Activated CD8-positive, alpha-beta memory T cell treated with anti-CD3 and anti-CD28 coated beads for 4 hours (primary cell): ENCODE measurements at places on chromosomes 2 and 18.

DNA sequence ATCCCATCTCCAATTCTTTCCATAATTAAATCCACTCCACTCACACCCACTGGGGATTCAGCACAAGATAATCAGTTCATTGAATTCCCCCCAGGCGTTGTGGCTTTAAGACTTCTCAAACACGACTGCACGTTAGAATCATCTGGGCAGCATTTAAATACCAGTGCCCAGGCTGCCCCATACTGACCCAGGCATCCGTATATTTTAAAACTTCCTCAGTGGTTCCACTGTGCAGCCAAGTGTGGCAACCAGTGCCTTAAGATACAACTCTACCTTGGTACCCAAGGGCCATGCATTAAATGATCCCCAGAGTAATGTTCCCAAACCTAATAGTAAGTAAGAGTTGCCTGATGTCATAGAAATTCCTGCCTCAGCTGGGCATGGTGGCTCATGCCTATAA is 54.3 kb upstream of the BZW1 start:
- DNase-seq = no peak

DNA sequence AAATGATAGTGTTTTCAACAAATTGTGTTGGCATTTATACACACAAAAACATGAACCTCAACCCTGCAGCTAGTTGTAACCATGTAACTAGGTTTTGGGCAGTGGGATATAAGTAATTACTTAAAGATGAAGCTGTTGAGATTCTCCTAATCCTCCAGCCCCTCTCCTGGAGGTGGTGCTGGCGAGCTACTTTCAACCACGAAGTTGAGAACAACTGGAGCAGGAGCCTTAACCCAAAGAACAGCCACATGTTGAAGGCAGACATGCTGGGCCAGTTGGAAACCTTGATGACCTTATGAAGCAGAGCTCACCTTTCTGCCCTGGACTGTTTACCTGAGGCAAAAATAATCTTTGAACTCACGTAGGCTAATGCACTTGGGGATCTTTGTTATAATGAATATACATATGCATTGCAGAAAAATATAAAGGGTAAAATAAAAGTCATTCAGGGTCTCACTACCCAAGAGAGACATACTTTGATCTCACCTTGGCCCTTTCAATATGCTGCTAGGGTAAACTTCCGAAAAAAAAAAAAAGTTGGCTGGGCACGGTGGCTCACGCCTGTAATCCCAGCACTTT is 89.6 kb upstream of the NPAS2 start:
- no peak for DNase-seq

DNA sequence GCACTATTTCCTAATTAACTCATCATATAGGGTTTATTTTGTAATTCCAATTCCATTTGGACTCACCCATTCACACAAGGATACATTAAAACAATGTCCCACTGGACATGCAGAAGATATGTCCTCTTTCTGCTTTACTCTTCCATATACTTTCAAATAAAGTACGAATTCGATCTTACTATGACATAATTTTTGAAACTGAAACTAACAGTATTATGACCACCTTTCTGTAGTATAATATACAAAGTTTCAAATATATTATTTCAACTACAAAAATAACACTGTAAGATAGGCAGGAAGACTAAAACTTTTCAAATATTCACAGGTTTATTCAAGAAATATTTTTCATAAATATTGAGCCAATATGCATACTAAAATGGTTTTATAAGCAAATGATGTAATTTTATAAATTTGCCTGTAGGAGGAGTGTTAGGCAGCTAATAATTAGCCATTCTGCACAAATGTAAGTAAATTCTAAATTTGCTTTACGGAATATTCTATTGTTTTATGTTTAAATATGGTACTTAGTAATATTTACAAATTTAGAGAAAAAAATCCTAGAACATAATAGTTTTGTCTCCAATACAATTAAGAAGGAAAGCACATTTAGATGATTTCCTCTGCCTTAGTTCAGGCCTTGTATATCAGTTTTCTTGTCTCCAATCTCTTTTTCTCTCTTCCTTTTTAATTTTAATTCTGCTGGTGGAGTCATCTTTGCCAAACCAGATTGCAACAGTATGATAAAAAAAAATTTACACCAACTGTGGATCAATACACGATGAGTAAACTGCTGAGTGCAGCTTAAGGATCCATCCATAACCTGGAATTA is 85.9 kb downstream of the CERKL start:
- DNase-seq = no peak

DNA sequence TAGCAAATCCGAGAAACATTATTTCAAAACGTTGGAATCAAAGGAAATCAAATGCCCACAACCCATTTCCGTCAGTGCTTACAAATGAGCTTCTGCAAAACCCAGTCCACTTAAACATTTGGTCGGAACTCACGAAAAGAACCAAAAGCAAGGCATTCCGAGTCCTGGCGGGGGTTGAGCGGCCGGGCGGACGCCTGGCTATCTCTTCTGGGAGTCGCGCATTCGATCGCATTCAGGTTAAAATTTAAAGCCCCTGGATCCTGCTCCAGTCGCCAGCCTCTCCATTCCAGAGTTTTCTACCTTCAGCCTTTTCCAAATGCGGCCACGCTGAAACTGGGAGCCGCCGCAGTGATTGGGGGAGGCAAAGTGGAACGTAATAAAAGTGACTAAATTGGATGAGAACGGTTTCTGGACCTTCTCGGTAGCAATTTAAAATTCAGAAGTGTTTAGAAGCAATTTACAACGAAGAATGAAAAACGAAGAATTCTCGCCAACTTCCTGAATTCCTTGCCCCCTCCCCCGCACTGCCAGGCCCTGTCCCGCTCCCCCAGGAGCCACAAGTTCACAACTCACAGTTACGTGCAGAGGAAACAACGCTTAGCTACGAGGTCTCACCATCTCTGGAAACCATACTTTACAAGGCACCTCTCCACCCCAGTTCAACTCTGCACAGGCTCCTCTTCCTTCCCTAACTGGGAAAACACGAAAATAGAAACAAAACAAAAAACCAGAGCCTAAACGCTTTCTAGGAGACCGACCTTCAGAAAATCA is 1.7 kb upstream of the GATA6 start:
- no peak for DNase-seq

DNA sequence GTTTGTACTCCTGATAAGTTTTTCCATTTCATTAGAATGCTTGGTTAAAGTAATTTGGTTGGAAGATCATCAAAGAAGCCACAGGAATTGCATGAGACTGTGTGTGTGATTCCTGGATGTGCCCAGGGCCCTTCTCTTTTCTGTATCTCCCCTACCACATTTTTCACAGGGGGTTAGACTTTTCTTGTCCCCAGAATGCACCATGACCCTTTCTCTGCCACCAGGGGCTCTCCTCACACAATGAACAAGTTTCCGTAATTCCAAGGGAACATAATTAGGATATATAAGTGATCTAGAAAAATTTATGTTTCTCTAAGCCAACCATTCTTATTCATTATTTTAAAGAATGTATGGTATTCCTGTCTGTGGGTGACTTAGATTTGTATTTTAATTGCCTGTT is 291.8 kb downstream of the NEDD4L start:
- no peak for DNase-seq

- DNase-seq = no peak
These were observed 483.9 kb upstream of the ZNF804A start for GRCh38 chr2:184114439-184114838.

GRCh38 chr2:104733226-104733943 is 120.5 kb upstream of the POU3F3 start:
- no peak for DNase-seq

GRCh38 chr2:71785516-71785981 is 332.2 kb downstream of the DYSF start:
- no peak for DNase-seq

DNA sequence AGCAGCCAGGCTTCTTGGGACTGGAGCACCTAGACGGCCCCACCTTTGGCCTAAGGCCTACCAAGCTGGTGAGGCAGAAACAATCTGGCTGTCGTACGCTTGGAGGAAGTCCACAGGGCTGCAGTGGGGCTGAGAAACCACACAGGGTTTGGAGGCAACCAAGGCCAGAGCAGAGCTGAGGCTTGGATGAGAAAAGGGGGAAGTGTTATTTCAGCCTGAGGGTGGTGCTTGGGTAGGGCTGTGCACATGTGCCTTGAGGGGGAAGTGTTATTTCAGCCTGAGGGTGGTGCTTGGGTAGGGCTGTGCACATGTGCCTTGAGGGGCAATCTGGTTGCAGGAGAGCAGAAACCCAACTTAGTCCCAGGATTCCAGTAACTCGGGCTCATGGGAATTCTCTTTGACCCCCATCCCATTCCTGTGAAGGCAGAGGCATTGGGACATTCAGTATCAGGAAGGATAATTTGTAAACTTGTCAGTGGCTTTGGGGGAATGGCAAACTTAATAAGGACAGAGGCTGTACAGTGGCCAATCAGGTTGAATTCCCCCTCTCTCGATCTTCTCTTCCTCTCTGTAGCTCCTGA is 971 bp upstream of the FBXO41 start:
- no peak for DNase-seq

DNA sequence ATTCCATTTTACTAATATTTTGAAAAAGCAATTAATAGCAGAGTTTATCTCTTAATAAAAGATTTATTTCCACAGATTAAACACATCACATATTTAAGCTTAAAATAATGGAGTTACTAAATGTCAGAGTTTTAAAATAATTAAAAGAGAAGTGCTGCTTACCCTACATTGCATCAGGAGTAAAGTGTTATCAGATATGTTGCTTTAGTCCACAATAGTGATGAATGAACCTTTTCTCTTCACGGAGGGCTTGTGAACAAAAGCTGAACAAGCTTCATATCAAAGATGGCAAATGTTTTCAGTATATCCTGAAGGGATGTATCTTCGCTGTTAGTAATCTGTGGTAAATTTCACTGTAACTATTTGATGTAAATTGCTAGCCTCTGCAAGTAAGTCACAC is 69.4 kb upstream of the TTC27 start:
- DNase-seq = no peak

GRCh38 chr2:105797298-105797819 is 52.6 kb downstream of the NCK2 start:
- DNase-seq = no peak

DNA sequence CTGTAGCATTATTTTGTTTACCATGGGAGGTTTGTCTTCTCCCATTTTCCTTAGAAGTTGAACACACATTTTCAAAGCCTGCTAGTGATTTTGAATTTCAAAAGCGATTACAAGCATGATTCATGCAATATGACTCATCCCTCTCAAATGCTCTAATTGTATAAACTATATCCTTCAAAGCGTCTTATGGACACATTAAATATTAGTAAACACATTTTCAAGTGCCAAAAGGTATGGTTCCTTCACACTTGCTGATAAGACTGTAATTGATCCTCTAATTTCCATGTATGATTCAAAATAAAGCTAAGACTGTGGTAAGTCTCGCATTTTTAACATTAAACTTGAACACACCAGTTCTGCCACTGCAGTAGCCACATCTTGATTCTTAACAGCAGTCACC is 512.9 kb downstream of the LRRTM4 start:
- no peak for DNase-seq

- DNase-seq = no peak
These were observed 41.4 kb downstream of the IL1R2 start for GRCh38 chr2:102033031-102033749.

- DNase-seq = no peak
These were observed 173.8 kb upstream of the SALL3 start for GRCh38 chr18:78805840-78806239.

DNA sequence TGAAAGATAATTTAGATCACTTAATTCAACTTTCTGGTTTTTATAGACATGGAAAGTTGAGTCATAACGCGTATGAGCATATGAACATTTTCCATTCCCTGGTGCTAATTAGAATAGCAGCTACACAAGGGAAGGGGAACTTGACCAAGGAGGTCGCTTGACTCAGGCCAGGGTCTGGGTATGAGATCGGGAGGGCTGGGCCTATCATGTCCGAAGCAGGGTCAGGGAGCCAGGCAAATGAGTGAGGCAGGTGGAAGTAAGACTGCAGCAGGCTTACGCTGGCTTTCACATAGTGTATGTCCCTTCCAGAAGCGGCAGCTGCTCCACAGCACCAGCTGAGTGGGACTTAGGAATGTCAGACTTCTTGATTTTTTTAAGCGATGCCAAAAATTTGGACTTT is 14.7 kb downstream of the RALB start:
- DNase-seq = no peak

DNA sequence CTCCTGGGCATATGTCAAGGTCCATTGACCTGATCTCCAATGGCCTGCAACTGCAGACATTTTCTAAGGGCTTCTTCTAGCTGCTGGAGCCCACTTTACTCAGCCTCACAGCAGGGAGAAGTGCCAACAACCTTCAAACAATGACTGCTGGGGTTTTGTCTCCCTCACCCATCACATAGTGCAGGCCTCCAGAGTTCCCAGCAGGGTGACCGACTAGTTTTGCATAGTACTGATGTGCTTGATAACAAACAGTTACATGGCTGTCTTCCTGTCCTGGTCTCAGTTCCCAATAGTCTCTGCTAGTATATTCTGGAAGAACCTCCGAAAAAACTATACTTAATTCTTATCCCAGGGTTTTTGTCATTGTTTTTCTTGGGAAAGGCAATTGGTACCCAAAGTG is 10.4 kb upstream of the NETO1 start:
- DNase-seq = no peak

DNA sequence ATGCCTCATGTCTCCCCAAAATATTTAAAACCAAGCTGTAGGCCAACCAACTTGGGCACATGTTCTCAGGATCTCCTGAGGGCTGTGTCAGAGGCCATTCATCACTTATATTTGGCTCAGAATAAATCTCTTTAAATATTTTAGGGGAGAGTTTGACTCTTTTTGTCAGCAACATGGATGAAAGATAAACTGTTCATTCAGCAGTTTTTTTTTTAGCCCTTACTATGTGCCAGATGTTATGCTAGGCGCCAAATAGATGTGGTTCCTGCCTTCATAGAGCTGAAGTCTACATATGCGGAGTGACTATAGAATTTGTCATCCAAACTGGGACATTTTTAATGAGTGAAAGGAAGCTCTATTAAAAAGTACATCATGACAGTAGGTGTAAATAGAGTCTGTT is 42.5 kb upstream of the TWSG1 start:
- no peak for DNase-seq
